ENCODE measurements at places on chromosomes 4 and X.

- peak; percentile 23 for DNase-seq
Measured at GRCh38 chr4:119788349-119789266, 160.0 kb upstream of the PDE5A start.

GRCh38 chr4:5137927-5138326 is 86.6 kb downstream of the STK32B start:
- no peak for DNase-seq

GRCh38 chr4:105122350-105122749 is 24.3 kb upstream of the TET2 start:
- peak; percentile 60 for DNase-seq

DNA sequence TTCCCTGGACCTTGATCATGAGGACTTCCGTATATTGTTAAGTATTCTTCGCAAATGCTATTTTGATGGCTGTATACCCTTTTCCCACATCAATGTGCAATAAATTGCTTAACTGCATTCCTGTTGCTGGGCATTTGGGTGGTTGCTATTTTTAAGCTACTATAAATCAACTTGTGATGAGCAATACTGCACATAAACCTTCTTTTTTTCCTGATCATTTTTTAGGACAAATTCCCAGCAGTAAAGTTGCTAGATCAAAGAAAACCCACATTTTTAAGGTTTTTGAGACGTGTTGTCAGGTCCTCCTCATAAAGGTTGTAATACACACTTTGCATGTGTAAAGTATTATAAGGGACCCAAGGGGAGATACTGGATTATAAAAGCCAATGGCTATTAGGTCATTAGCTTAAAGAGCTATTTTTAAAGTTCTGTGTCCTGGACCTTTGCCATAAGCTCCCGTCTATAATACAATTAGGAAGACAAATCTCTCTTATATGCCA is 35.6 kb downstream of the LIMCH1 start:
- DNase-seq = no peak

- no peak for DNase-seq
Measured at GRCh38 chr4:99417125-99417524, 18.0 kb downstream of the ADH7 start.

DNA sequence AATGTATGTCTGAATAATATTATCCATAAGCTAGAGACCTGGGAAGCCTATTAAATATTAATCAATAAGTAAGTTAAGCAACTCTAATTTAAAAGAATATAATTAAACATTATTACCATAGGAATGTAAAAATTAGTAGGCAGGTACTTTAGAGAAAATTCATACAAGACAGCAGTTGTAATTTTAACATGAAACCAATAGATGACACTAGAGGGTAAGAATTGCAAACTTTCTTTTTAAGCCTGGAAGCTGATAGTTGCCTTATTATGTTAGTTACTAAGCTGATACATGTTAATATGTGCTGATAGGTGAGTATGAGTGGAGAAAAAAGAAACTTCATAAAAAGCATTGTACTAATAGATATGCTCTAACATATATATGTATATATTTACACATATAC is 1157.4 kb downstream of the FAM133A start:
- no peak for DNase-seq

DNA sequence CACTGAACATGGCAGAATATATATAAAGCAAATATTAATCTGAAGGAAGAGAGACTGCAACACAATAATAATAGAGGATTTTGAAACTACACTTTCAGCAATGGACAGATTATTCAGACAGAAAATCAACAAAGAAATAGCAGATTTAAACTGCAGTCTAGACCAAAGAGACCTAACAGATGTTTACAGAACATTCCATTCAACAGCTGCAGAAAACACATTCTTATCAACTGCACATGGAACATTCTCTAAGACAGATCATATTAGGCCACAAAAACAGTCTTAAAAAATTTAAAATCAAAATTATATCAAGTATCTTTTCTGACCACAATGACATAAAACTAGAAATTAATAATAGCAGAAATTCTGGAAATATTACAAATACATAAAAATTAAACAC is 27.1 kb downstream of the CENPE start:
- DNase-seq = no peak

DNA sequence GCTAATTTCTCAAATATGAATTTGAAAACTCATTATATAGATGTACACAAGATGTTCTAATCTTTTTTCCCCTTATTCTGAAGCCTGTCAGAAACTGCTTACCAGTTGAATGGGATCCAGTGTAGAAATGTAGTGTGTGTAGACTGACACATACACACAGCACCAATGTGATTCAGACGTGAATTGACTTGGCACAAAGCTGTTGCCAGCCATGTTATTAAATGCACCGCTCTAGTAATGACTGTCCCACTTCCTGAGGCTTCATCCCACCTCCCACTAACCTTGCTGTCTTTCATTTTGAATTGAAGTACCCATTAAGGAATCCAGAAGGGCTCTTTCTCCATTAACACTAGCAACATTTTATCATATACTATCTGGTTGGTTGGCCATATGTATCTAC is 146.6 kb downstream of the PPA2 start:
- no peak for DNase-seq

GRCh38 chr4:111871802-111872201 is 273.5 kb upstream of the FAM241A start:
- DNase-seq = no peak

GRCh38 chrX:134737061-134737460 is 78.8 kb upstream of the PLAC1 start:
- no peak for DNase-seq

GRCh38 chrX:40074080-40074958 is 23.4 kb downstream of the BCOR start:
- no peak for DNase-seq

DNA sequence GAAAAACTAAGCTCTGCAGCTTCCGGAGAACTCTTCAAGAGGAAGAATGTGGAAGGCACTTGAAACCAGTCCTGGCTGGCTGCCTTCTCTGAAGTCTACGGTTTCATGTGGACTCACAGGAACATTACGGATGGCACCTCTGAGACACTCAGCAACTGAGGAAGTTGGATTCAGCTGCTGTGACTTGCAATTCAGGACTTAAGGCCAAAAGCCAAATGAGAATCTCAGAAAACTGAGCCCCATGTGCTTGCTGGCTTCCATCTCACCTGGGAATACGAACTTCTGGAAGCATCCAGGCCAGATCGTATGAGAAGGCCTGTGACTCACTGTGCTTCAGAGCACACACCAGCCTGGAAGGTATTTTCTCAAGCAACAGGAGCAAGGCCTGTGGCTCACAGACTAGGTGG is 107.8 kb upstream of the GPC4 start:
- DNase-seq = no peak

DNA sequence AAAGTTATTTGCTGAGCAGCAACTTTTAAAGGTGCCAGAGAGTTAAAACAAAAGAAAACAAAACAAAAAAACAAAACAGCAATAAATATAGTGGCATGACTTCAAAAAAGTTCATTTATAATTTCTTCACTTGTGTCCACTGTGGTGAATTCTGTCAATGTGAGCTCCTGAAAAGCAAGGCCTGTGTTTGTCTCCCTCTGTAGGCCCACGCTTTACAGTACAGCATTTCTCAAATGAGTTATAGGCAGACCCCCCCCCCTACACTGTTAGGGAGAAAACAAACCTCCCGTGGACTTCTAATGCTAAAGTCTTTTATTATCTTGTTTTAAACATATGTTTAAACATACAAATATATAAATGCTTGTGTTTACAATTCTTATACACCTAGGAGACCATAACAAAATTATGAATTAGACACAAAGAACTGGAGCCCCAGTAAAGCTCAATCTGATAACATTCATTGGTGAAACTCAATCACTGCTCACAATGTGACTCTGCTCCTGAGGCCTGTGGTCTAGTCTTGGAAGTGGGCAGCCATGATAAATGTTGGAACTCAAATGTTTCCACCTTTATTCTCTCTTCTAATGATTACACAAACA is 47.0 kb upstream of the SCOC start:
- no peak for DNase-seq

GRCh38 chr4:99724067-99724466 is 66.4 kb upstream of the C4orf54 start:
- no peak for DNase-seq

DNA sequence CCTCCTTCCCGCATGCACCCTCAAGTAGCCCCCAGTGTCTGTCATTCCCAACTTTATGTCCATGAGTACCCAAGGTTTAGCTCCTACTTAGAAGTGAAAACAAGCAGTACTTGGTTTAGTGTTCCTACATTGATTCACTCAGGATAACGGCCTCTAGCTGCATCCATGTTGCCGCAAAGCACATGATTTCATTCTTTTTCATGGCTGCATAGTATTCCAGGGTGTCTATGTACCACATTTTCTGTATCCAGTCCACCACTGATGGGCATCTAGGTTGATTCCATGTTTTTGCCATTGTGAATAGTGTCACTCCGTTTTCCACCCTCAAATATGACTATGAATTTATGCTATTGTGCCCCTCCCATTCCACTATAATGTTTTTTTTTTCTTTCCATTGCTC is 130.5 kb upstream of the MXRA5 start:
- no peak for DNase-seq

DNA sequence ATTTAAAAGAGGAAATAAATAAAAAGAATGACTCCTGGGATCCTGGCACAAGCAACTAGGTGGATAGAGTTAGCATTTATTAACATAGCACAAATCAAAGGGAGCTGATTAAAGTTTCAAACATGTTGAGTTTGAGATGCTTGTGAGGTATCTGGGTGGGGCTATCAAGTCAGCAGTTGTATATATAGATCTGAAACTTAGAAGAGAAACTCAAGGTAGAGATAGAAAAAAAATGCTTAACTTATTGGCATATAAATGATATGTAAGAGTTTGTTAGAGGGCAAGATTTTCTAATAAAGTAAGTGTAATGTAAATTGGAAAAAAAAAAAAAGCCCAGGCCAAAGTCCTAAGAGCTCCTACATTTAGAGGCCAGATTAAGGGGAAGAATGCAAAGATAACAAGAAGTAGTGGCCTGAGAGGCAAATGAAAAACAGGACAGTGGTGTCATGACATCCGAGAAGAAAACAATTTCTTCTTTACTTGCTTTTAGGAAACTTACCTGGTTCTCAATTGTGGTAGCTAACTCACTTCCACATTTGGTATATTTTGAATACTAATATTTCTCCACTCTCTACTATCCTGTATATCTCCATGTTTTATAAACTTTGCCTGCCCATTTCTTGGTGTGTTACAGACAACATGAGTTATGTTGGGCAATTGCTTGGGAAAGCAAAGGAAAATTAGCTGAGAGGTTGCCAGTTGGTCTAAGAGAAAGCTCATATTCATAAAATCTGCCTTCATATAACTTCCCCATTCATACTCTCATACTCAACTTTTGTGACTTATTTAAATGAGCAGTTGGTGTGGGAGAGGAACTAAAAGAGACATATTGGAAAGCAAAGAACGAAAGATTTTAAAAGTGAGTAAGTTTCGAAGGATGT is 169.2 kb downstream of the PARM1 start:
- no peak for DNase-seq
